Caki2 (cell line): ENCODE measurements at places on chromosomes 1 and 21.

DNA sequence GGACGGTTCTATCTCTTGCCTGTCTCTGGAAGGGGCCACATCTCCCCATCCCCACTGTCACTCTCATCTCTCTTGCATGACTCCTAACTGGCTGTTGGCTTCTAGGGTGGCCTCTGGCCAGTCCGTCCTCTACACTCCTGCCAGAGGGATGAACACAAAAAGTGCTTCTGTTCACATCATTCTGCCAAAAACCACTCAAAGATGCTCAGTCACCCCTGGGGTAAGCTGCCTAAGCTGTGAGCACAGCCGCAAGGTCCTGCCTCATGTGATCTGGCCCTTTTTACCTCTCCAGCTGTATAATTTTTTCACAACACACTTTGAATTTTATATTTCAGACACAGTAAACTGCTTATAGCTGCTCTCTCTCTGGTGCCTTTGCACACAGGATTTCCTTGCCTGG, 97.6 kb upstream of the CD34 start:
- DNase-seq: no peak

DNA sequence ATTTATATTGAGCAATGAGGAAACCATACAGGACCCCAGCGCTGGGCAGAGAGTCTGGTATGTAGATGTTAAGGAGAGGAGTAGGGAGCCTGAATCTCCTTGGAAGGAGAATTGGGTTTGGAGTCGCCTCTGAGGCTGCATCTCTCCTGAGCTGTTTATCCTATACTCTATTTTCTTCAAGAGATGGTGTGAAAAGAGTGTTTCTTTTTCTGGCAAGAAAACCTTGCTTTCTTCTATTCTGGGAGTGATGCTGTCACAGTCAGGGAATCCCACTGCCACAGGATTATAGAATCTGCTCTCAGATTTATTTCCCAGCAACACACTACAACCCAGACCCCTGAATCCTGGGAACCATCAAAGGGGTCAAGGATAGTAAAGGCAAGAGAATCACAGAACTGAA, 3.3 kb downstream of the LURAP1 start:
- DNase-seq: no peak

DNA sequence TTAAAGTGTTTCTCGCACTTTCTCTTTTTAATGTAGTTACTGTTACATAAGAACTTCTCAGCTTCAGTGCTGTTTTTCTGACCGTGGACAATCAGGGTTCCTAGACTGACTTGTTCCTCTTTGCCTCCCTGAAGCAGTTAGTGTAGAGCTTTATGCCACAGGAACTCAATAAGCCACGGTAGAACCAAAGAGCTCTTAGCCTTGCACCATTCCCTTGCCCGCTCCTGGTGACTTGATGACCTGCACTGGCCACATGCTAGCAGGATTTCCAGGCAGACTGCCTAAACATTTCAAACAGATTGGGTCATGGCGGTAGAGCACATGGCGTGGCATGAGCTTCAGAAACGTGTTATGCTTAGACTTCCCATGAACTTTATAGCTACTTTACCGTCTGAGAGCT, 18.8 kb upstream of the FASLG start:
- no peak for DNase-seq

GRCh38 chr1:200316148-200316803, 93.6 kb downstream of the ZNF281 start:
- DNase-seq: peak; percentile 10

- DNase-seq: no peak
These were observed 2.3 kb upstream of the PMVK start for GRCh38 chr1:154938604-154939399.

- DNase-seq: no peak
These were observed 94.6 kb downstream of the STUM start for GRCh38 chr1:226643177-226643576.

DNA sequence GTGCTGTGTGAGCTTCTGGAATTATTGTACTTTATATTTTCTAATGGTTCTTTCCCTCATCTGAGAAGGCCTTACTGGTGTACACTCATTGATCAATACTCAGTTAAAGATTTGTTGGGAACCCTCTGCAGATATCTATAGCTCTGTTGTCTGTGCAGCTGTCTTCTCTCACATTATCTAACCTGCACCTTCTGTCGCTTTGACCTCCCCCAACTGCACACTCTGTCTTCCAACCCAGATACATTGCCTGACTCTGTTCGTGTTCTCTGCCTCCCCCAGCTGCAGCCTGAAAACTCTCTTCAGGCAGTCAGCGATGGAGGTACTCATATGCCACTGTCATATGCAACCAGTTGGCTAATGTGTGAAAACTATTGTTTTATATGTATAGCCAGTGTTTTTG, 334.3 kb downstream of the NCAM2 start:
- no peak for DNase-seq

- no peak for DNase-seq
These were observed at the start of gene UTS2 for GRCh38 chr1:7852804-7853683. UTS2 (minus strand) TSS chr1:7853065; CDS start chr1:7853003, 62 bp downstream.

DNA sequence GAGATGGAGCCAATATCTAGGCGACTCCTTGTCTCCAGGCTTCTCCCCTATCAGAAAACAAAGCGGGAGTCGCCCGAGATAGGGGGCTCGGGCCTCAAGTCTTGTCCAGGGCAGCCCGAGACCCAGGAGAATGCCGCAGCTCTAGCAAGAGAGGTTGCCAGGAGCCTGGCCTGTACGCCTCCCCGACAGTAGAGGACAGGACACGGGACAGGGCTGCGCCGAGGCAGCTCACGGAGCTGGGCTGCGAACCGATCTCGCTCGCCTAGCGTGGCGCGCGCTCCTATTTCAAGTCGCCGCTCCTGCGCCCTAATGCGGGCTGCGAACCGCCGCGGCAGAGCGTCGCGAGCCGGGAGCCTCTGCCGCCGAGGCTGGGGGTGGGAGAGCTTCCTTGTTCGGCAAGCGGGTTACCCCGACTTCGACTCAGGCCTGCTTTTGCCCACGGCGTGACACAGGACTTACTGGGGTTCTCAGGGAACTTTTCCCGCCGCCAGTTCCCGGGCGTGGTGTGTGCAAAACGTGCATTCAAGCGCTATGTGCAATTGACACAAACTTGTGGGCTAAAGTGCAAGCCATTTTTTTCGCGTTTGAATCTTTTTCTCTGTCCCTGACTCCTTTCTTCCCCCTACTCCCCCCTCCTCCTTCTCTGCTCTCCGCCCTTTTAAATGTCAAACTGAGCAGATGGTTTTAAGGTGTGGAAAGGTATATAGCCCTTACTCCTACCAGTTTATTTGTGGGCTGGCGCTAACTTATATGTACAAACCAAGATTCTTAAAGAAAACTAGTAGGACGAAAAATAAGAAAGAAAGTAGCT, 2.4 kb upstream of the PROX1 start:
- DNase-seq: no peak
